ENCODE measurements at places on chromosomes 13 and 19. TPM values are rescaled to one million over a fixed set of nuclear protein-coding genes. Genes with fewer than 3 reads are reported as not detected.

The RNF113B gene
- not detected for total RNA-seq

The GPR18 gene
- total RNA-seq, result not detected

The DPF1 gene
- total RNA-seq, result 1.7 TPM

The LIN7B gene
- 6.0 TPM for total RNA-seq

The LRG1 gene
- total RNA-seq, result not detected

The ZNF585A gene
- 27.8 TPM for total RNA-seq

The OR7A5 gene
- total RNA-seq, result not detected

The SPPL2B gene
- 12.1 TPM for total RNA-seq

The FGF14 gene
- 0.12 TPM for total RNA-seq

The DENND1C gene
- total RNA-seq, result not detected

The ZNF700 gene
- 13.5 TPM for total RNA-seq

The LHB gene
- total RNA-seq, result 0.68 TPM

The CACNG8 gene
- under 0.01 TPM for total RNA-seq

The GPR183 gene
- 5.1 TPM for total RNA-seq

The APOC1 gene
- total RNA-seq, result 1.8 TPM

The ZNF793 gene
- 0.24 TPM for total RNA-seq

The PRPF31 gene
- 71.3 TPM for total RNA-seq

The CGB3 gene
- total RNA-seq, result not detected

The KLK10 gene
- not detected for total RNA-seq

The ELANE gene
- total RNA-seq, result not detected

The ZNF723 gene
- total RNA-seq, result 0.12 TPM

The GRK1 gene
- total RNA-seq, result not detected

The CNFN gene
- not detected for total RNA-seq

The ZNF99 gene
- total RNA-seq, result not detected

The SYCN gene
- total RNA-seq, result not detected

The RXFP2 gene
- total RNA-seq, result 1.2 TPM

The SIAH3 gene
- not detected for total RNA-seq

The GARIN5A gene
- total RNA-seq, result 1.3 TPM

The LYPD3 gene
- 1.8 TPM for total RNA-seq

The PLEKHJ1 gene
- 60.0 TPM for total RNA-seq

The PCSK4 gene
- 5.5 TPM for total RNA-seq

The LIM2 gene
- not detected for total RNA-seq

The ZNF333 gene
- 10.4 TPM for total RNA-seq

The TPGS1 gene
- total RNA-seq, result 26.2 TPM

The ICAM3 gene
- 21.5 TPM for total RNA-seq

The PABPC3 gene
- 0.12 TPM for total RNA-seq

The ACER1 gene
- not detected for total RNA-seq

The THSD8 gene
- not detected for total RNA-seq

The FFAR2 gene
- total RNA-seq, result not detected

The PEAK3 gene
- 0.20 TPM for total RNA-seq

The GGACT gene
- total RNA-seq, result 2.2 TPM

The PPP1R13L gene
- 4.5 TPM for total RNA-seq

The IL11 gene
- 8.4 TPM for total RNA-seq

The SELENOV gene
- total RNA-seq, result not detected
